ENCODE measurements at places on chromosomes 7 and 10.

DNA sequence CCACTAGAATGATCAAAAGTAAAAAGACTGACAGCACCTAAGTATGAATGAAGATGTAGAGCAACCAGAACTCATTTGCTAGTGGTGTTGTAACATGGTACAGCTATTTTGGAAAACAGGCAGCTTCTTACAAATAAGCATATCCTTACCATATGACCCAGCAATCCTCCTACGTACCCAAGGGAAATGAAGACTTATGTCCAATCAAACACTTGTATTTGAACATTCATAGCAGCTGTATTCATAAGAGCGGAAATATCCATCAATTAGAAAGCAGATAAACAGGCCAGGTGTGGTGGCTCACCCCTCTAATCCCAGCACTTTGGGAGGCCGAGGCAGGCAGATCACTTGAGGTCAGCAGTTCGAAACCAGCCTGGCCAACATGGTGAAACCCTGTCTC lies 53.0 kb downstream of the KLRG2 start:
- no peak for DNase-seq

GRCh38 chr7:151393031-151393977 lies 16.5 kb downstream of the WDR86 start:
- DNase-seq, result no peak

- no peak for DNase-seq
These were observed 34.6 kb upstream of the PDE1C start for GRCh38 chr7:32104766-32105165.

- DNase-seq, result no peak
These were observed at the start of gene GLI3 for GRCh38 chr7:42236976-42237810. TSS of gene GLI3 (minus strand) at chr7:42237209. CDS start at chr7:42223253, 13,956 bp downstream.

- DNase-seq, result no peak
These were observed 75.4 kb downstream of the PROSER2 start for GRCh38 chr10:11898372-11899066.

GRCh38 chr10:73232887-73233286 lies 14.2 kb downstream of the DNAJC9 start:
- DNase-seq, result no peak

DNA sequence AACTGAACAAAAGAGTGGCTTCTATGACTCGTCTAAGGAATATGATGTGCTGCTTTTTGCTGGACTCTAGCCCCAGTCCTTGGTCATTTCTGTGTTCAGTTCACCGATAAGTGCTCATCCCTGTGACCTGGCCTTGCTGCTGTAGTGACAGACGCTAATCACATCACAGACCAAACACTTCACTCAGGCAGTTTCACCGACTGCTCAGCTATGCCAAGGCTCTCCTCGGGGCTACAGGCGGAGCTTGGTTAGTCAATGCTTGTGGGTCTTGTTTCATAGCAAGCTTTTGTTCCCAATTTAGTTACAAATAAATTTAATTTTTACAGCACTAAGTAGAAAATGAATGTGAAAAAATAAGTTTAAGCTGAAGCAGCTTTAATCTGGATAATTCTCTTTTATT lies 190.8 kb upstream of the PRKCQ start:
- no peak for DNase-seq

- DNase-seq, result no peak
These were observed 59.4 kb upstream of the CDK1 start for GRCh38 chr10:60718886-60719285.

GRCh38 chr10:1715821-1716220 lies 21.5 kb downstream of the ADARB2 start:
- no peak for DNase-seq

DNA sequence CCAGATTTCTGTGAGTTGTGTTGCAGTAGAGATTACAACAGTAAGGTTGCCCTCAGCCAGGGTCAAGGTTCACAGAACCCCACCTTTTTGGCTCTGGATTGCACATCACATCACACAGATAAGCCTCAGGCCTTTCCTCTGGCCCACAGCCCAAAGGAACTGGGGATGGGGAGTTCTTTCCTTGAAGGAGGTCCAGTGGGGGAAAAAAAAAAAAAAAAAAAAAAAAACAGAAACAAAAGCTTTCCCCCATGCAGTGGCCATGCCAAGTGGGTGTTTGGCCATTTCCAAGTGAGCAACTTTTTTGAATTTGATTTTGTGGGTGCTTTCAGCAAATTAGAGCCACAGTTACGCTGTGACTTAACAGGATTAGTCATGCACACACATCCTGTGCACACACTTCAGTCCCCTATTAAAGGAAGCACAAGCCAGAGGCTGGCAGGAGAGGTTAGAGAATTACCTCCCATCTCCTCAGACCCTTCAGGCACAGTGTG lies 79.3 kb upstream of the NANOS1 start:
- DNase-seq, result no peak

DNA sequence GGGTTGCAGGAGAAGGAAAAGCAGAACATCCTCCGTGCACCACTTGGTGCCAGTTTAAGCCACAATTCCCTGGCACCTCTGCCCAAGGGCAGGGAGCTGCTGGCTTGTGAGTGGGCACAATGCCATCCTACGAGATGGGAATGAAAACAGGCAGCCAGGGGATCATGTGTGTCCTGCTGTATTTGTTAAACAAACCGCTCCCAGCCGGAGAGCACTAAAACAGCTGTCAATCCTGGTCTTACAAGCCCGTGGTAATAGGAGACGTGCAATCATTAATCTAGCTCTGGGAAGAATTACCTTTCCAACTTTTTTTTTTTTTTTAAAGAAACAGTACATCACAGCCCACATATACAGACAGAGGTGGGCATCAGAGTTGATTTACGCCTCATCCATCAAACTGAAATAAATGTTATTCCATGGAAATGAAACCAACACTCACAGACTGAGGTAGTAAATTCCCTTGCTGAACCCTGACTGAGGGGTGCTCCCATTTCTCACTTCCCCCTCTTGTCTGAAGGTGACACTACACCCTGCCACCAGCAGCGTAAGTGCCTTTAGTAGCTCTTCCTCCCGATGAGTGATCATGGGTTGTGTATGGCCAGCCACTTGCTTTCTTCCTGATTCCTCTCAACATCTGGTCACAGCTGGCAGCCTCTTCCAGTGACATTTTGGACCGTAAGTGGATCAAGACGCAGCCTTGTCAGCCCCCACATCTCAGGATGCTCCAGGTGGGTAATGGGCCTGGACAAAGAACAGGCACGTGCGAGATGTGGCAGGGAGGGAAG lies 143.8 kb downstream of the TEX36 start:
- DNase-seq, result no peak
